ENCODE measurements at places on chromosomes 5 and 9. TPM values are rescaled to one million over a fixed set of nuclear protein-coding genes. Genes with fewer than 3 reads are reported as not detected.

Gene HAVCR1
- 1.7 TPM for total RNA-seq

DNA sequence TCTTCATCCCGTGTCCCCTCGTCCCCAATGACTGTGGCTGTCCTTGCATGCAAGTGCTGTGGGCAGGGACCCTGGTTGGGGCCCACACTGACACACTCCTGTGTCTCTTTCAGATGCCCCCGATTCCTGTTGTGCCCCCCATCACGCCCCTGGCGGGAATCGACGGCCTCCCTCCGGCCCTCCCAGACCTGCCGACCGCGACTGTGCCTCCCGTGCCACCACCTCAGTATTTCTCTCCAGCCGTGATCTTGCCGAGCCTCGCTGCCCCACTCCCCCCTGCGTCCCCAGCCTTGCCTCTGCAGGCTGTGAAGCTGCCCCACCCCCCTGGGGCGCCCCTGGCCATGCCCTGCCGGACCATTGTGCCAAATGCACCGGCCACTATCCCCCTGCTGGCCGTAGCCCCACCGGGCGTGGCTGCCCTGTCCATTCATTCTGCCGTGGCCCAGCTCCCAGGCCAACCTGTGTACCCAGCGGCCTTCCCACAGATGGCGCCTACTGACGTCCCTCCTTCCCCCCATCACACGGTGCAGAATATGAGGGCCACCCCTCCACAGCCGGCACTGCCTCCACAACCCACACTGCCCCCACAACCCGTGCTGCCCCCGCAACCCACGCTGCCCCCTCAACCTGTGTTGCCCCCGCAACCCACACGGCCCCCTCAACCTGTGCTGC, 75.0 kb downstream of the WNK2 start:
- no peak overlapping the region for H3K4me3 ChIP-seq
- peak; percentile 9 for DNase-seq
- no peaks in the 10 kb centered on the region for H3K27me3 ChIP-seq
- H3K4me1 ChIP-seq, result no peaks in the 10 kb centered on the region
- no peaks in the 10 kb centered on the region for H3K36me3 ChIP-seq

- no peaks in the 10 kb centered on the region for H3K4me1 ChIP-seq
- no peak overlapping the region for H3K27ac ChIP-seq
- H3K4me3 ChIP-seq, result no peak overlapping the region
- no peaks in the 10 kb centered on the region for H3K27me3 ChIP-seq
- no peak for DNase-seq
Observed at GRCh38 chr9:106828965-106829364, 34.0 kb upstream of the ZNF462 start.

GRCh38 chr9:5629312-5630080, 589 bp downstream of the RIC1 start:
- H3K36me3 ChIP-seq, result no peaks in the 10 kb centered on the region
- peak overlapping the region; percentile 98 for H3K4me3 ChIP-seq
- DNase-seq, result peak; percentile 56
- H3K27ac ChIP-seq, result peak overlapping the region; percentile 95

GRCh38 chr5:42022383-42022972, 97.4 kb downstream of the FBXO4 start:
- no peak overlapping the region for H3K4me3 ChIP-seq
- H3K36me3 ChIP-seq, result no peaks in the 10 kb centered on the region
- DNase-seq, result no peak
- H3K27ac ChIP-seq, result no peak overlapping the region
- H3K27me3 ChIP-seq, result no peaks in the 10 kb centered on the region
- H3K4me1 ChIP-seq, result no peaks in the 10 kb centered on the region
